ENCODE measurements at places on chromosomes 1 and 21. TPM values are rescaled to one million over a fixed set of nuclear protein-coding genes. Genes with fewer than 3 reads are reported as not detected.
A peak's percentile ranks its signal among the peaks of the same experiment; 100 is the strongest.

DNA sequence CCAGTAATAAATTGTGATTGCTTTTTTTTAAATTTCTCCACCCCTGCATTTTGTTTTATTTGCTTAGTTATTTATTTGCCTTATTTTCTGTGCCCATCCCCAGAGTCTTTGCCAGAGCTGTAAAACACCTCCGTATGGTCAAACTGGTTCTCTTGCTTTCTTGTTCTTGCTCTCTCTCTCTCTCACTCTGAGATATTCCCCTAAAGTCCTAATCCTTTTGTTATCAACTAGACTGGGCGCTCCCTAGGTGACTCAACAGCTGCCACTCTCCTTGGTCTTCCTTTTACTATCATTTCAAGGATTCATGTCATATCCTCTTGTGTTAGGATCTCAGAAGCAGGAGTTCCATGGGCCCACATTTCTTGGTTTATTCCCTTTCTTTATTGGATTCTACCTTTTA is 160.0 kb downstream of the PRDM2 start:
- H3K4me1 ChIP-seq: no peaks in the 10 kb centered on the region
- DNase-seq: no peak
- H3K27ac ChIP-seq: no peak overlapping the region

The RUNX1 gene
- total RNA-seq: 128 TPM

GRCh38 chr1:118649369-118650106 is 338.6 kb downstream of the TBX15 start:
- DNase-seq: no peak
- no peaks in the 10 kb centered on the region for H3K36me3 ChIP-seq
- no peaks in the 10 kb centered on the region for H3K4me1 ChIP-seq

The KCNQ4 gene
- total RNA-seq: 8.7 TPM

The CHI3L2 gene
- total RNA-seq: 7.8 TPM

DNA sequence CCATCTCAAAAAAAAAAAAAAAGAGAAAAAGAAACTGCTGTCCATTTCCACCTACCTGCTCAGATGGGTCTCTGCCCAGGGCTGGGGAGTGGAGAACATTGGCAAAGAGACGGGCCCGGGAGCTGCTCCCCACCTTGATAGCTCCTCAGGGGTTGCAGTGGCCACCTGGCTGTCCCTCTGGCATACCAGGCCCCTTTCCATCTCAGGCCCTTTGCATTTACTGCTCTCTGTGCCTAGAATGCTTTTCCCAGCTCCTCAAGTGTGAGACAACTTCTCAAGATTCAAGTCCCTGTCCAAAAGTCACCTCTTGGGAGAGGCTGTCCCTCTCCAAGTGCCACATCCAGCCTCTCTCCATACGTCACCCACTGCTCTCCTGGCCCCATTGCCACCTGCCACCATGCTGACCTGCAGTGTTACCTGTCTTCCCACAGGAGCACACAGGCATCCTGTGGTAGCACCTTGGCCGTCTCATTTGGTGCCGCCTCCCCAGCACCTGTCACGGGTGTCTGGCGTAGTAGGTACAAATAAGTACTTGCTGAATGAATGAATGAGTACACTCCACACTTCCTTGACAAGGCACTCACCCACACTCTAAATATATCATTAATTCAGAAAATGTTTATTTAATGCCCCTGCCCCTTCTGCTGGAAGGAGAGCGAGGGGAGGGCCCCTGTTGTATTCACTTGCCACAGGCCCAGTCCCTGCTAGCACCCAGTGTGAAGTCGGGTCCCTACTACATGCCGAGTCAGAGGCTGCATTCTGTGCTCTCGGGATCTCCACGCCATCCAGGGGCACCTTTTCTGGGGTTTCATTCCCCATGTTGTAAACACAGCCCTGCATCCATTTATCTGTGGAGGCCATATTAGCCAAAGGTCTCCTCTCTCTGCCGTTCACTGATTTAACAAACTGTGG is 48.8 kb downstream of the DISP3 start:
- H3K36me3 ChIP-seq: no peaks in the 10 kb centered on the region
- no peak overlapping the region for H3K4me3 ChIP-seq
- no peaks in the 10 kb centered on the region for H3K4me1 ChIP-seq
- H3K27me3 ChIP-seq: no peaks in the 10 kb centered on the region

DNA sequence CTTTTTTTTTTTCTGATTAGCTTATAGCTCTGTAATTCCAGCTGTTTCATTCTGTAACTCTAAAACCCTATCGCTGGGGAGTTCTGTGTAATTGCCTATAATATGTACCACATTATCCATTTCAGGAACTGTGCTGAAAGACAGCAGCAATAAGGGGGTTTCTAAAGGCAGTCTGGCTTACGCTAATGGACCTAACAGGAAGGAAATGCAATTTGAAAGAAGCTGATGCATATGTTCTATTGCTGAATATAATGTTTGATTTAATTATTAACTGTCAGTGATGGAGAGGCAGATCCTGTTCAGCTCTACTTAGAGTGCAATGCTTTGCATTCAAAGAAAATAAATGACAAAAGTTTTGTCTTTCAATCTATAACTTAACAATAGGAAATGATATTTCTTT is 209.4 kb upstream of the SNX7 start:
- H3K36me3 ChIP-seq: no peaks in the 10 kb centered on the region
- no peaks in the 10 kb centered on the region for H3K27me3 ChIP-seq
- no peak overlapping the region for H3K27ac ChIP-seq
- DNase-seq: no peak
- H3K4me3 ChIP-seq: no peak overlapping the region
- H3K4me1 ChIP-seq: no peaks in the 10 kb centered on the region

GRCh38 chr1:112496290-112496689 is 12.5 kb upstream of the WNT2B start:
- DNase-seq: no peak
- H3K36me3 ChIP-seq: no peaks in the 10 kb centered on the region
- H3K4me1 ChIP-seq: no peaks in the 10 kb centered on the region
- H3K4me3 ChIP-seq: no peak overlapping the region
- H3K27ac ChIP-seq: no peak overlapping the region

The INSRR gene
- total RNA-seq: not detected

The EXTL1 gene
- 0.29 TPM for total RNA-seq

The MLLT11 gene
- total RNA-seq: 2.4 TPM

DNA sequence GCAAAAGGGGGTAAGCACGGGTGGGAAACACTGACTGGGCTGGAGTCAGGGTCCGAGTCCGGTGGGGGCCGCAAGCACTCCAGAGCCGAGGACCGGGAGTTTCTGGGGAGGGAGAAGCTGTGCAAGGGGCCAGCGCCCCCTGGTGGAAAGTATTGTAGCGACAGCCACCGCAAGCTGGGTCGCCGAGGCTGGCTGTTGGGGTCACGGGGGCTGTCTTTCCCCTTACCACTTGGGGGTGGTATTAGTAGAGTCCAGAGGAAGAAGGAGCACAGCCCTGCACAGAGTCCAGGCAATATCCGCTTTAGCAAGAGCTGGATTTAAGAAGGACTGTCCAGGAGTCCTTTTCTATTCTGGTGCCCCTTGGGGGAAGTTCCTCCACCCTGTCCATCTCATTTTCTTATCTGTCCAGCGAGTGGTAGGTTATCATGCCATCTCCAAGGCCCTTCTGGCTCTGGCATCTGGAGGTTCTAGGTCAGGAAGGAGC is 17.9 kb upstream of the ETV3 start:
- DNase-seq: peak; percentile 94
- H3K27me3 ChIP-seq: no peaks in the 10 kb centered on the region
- no peak overlapping the region for H3K4me3 ChIP-seq
- H3K36me3 ChIP-seq: no peaks in the 10 kb centered on the region
- H3K4me1 ChIP-seq: no peaks in the 10 kb centered on the region
- H3K27ac ChIP-seq: no peak overlapping the region

DNA sequence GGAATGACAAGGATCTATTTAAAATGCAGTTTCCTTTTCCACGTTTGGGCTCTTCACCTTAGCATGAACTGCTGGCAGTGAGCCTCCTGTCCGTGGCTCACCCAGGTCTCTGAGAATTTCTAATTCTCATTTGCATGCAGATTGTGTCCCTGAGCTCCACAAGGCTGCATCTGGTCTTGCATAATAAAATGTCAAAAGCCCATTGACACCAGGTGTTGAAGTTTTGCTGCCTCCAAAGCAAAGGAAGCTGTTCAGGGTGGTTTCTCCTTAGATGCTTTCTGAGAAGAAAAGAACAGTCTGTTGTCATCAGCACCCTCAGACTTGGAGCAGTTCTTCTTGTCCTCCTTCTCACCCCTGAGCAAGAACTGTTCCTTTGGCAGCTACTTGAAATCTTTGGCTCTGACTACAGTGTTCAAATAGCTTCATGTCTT is 433.1 kb upstream of the KAZN start:
- H3K27me3 ChIP-seq: no peaks in the 10 kb centered on the region
- no peaks in the 10 kb centered on the region for H3K4me1 ChIP-seq
- no peak overlapping the region for H3K27ac ChIP-seq
- no peaks in the 10 kb centered on the region for H3K36me3 ChIP-seq
- DNase-seq: no peak

DNA sequence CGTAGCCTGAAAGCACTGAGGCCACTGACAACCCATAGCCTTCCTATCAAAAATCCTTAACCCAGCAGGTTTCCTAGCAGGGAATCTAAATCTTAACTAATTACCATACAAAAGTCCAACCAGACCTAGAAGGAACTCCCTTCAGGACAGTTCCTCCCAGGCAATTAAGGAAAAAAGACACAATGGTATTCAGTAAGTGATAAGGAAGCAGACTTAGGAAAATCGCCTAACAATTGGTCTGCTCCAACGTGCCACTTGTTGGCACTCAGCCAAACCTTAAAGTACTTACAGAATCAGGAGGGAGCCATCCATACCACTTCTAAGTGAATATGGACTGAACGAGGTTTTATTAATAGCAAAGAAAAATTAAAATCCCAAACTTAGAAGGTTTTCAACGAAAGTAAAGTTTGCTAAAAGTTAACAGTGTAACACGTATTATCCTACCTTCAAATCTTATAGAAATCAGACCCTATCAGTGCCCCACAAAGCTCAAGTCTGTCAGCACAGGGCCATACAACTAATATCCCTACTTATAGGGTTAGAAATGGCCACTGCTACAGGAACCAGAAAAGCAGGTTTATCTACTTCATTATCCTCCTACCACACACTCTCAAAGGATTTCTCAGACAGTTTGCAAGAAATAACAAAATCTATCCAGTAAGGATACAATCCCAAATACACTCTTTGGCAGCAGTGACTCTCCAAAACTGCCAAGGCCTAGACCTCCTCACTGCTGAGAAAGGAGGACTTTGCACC is 29.0 kb downstream of the SPATA6 start:
- no peaks in the 10 kb centered on the region for H3K27me3 ChIP-seq
- H3K27ac ChIP-seq: no peak overlapping the region
- no peaks in the 10 kb centered on the region for H3K36me3 ChIP-seq
- no peak for DNase-seq
- H3K4me3 ChIP-seq: no peak overlapping the region
- H3K4me1 ChIP-seq: no peaks in the 10 kb centered on the region

The RGSL1 gene
- total RNA-seq: not detected

DNA sequence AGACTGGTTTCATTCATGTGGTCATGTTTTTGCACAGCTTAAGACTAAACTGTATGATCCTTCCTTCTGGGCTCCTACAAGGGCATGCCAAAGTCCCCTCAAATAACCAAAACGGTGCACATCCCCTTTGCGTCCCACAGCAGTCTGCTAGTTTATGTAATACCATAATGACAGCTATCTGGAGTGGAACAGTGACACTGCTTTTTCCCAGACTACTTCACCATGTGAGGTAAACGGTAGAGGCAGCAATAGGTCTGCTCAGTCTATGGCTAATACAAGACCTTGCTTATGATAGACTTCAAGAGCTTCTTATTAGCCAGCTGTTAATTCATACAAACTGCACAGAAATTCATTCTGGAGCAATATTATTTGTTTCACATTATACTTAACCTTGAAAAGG is 395.5 kb downstream of the SMYD3 start:
- H3K27ac ChIP-seq: no peak overlapping the region
- no peak for DNase-seq
- H3K4me1 ChIP-seq: no peaks in the 10 kb centered on the region
- H3K27me3 ChIP-seq: no peaks in the 10 kb centered on the region
- no peak overlapping the region for H3K4me3 ChIP-seq

The LAMC2 gene
- total RNA-seq: 0.90 TPM

GRCh38 chr1:152869808-152870419 is 8.2 kb upstream of the SMCP start:
- H3K4me3 ChIP-seq: no peak overlapping the region
- no peaks in the 10 kb centered on the region for H3K36me3 ChIP-seq
- H3K4me1 ChIP-seq: no peaks in the 10 kb centered on the region

DNA sequence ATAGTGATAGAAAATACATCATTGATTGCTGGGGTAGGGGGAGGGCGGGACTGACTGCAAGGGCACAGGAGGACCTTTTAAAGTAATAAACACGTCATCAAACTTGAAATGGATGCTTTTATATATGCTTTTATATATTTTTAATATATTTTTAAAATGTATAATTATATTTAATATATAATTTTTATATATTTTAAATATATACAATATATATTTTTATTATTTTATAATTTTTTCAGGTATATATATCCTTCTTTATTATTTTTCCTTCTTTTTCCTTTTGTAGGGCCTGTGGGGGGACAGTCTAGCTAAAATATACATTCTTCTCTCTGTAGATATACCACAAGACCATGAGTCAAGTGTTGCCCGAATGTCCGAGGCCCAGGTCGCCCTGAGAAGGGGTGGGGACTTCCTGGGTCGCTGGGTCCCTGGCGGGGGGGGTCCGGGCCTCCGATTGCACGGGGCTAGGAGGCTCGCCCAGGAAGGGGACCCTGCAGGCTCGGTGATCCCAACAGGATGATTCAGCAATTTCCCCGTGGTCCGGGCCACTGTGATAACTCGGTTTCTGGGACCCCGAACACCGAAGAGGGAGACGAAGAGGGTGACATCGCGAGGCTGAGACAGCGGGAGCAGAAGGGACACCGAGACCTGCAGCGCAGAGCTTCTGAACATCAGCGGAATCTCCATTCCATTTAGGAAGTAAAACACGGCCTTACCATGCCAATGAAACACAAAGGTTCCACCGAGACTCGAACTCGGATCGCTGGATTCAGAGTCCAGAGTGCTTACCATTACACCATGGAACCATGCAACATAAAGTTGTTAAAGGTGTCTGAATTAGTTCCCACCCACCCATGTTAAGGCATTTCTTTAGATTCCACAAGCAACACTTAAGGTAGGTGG is 112.5 kb upstream of the NBPF11 start:
- H3K27ac ChIP-seq: no peak overlapping the region
- no peaks in the 10 kb centered on the region for H3K36me3 ChIP-seq
- no peak for DNase-seq
- H3K4me1 ChIP-seq: no peaks in the 10 kb centered on the region
- peaks cover 6% of the 10 kb centered on the region for H3K27me3 ChIP-seq
- no peak overlapping the region for H3K4me3 ChIP-seq

The CZIB gene
- 45.6 TPM for total RNA-seq

The TNFRSF9 gene
- 0.42 TPM for total RNA-seq

The UBAP2L gene
- 110 TPM for total RNA-seq

- no peak overlapping the region for H3K4me3 ChIP-seq
- no peak overlapping the region for H3K27ac ChIP-seq
- DNase-seq: no peak
- H3K27me3 ChIP-seq: no peaks in the 10 kb centered on the region
These were observed 208.7 kb downstream of the PTPRU start for GRCh38 chr1:29444782-29445729.

- H3K36me3 ChIP-seq: no peaks in the 10 kb centered on the region
- no peak for DNase-seq
- H3K4me1 ChIP-seq: no peaks in the 10 kb centered on the region
- no peak overlapping the region for H3K4me3 ChIP-seq
- H3K27ac ChIP-seq: no peak overlapping the region
These were observed 48.6 kb upstream of the COL11A1 start for GRCh38 chr1:103156966-103157365.

GRCh38 chr1:54357967-54358366 is 48.2 kb downstream of the SSBP3 start:
- DNase-seq: no peak
- no peaks in the 10 kb centered on the region for H3K27me3 ChIP-seq
- no peaks in the 10 kb centered on the region for H3K36me3 ChIP-seq
- no peaks in the 10 kb centered on the region for H3K4me1 ChIP-seq
- H3K4me3 ChIP-seq: no peak overlapping the region
- H3K27ac ChIP-seq: no peak overlapping the region
